ENCODE measurements at places on chromosomes 3 and 15.
A peak's percentile ranks its signal among the peaks of the same experiment; 100 is the strongest.

GRCh38 chr15:89783111-89783860 is 7.2 kb downstream of the MESP2 start:
- no peak for DNase-seq

DNA sequence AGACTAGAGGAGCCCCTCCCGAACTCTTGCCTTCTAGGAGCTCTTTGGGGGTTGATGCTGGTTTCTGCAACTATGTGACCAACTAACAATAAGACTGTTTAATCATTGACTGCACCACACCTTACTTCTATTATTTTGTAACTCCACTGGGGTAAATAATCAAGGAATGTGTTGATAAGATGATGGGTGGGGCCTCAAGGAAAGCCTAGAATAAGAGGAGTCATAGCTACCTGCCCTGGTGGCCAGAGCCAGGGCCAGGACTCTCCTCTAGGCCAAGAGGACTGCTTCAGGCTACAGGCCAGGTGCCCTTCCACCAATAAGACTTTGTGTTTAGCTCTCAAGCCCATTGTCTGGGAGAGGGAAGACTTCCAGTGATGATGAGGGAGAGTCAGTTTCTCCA is 41.2 kb upstream of the PIAS1 start:
- DNase-seq = no peak

- DNase-seq = no peak
Observed at GRCh38 chr3:57142411-57142723, 22.8 kb downstream of the IL17RD start.

- DNase-seq = no peak
Observed at GRCh38 chr15:29124581-29125381, 144.8 kb downstream of the NSMCE3 start.

DNA sequence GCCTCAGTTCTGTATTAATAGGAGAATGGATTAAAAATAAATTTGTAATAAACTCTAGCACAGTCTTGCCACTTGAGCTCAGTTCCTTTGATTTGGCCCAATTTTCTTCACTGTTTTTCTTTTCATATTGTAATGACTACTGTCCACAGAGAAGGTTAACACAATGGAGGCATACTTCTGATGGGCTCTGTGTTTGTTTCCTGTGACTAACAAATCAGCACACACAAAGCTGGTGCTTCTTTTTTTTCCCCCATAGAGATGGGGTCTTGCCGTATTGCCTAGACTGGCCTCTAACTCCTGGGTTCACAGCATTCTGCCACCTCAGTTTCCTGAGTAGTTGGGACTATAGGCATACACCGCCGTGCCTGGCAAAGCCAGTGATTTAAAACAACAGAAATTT is 182.2 kb downstream of the GHSR start:
- DNase-seq = no peak

GRCh38 chr3:48601622-48601994 is 6.5 kb upstream of the COL7A1 start:
- no peak for DNase-seq

- no peak for DNase-seq
Observed at GRCh38 chr15:83118968-83119367, 11.5 kb downstream of the TM6SF1 start.

DNA sequence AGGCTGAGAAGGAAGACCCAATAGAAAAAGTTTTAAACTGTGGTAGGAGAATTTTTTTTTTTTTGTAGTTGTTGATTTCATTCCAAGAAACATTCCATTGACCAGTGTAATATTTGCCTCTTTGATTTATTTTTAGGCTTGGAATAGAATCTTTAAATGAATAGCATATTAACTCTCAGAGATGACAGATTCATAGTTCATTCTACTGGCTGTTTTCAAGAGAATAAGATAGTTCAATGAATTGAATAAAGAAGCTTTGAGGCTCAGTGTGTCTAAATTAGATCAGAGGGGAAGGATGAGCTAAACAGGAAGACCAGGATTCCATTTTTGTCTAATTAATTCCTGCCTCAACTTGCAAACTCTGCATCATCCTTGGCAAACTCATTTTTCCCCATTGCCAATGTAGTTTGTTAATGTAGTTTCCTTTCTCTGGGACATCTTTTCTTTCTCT is 98.4 kb downstream of the NAALADL2 start:
- no peak for DNase-seq

DNA sequence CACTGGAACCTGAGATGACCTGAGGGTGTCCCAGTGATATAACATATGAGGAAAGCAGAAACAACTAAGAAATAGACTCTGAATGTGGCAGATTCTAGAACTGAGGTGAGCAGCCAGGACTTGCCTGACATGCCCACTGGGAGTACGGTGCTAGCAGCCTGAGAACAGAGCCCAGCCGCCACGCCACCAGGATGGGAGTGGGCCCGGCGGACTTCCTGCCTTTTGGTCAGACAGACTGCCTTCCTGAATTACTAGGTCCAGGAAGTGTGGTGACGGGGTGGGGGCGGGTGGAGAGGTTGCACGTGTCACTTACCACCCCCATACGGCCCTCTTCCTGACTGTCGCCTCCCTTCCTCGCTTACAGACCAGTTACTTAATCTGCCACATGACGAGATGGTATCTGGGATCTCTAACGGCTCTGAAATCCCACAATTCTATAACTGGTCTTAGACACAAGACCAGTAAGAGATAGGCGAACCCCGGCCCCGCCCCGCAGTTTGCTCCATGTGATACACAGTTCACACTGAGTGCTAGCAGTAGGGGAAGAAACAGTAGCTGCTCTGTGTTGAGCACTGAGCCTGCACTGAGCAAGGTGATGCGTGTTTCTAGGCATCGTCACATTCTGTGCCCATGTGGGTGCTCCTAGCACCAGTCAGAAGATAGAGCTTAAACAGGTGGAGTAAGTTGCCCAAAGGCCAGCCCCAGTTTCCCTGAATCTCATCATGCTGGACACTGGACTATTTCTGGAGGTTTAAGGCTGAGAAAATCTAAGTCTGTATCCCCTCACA is 95.7 kb downstream of the CPN2 start:
- DNase-seq = no peak

DNA sequence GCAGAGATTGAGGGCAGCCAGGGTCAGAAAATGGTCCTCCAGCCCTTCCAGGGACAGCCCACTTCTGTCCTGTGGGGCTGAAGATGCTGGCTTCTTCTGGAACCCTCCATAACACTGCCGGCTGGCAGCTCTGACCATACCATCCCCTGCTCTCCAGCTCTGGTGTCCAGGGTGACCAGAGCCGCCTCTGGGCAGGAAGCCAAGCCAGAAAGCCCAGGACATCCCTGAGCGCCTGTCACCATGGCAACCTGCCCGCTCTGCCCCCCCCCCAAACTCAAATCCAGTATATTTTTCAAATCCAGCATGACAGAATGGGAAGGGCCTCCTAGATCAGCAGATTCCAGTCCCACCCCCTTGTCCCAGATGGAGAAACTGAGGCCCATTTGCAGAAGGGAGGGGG is 420 bp upstream of the TMIE start:
- no peak for DNase-seq

DNA sequence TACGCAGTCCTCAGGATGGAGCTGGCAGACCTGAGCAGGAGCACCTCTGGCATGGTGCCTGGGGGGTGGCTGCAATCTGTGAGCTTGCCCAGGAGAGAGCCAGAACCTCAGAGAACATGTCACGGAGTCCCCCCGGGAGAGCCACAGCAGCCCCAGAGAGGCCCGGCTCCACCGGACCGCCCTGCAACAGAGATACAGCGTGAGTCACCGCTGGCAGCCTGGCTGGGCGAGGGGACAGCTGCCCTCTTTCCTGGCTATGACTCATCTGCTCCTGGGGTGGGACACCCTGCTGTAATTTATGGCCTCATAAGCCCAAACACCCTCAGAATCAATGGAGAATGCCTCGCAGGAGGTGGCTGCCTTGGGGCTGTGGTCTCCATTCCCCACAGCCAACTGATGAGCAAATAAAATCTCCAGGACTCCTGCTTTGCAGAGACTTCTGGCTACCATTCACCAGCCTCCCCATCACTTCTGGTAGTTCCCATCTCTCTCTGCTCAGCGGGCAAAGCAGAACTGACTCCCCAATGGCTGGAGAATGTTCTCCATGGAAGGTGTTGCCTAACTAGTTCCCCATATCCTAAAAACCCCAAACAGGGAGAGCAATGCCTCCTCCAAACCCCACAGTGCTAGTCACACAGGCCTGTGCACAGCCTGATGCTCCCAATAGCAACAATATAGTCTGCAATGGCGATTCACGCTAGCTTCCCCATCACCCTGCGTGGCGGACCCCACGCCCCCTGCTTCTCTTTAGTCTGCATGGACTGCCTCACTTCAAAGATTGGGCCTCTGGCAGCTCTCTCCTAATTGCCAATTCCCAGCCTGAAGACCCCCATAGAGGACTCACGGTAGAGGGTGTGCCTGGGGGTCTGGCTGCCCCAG is 21.6 kb downstream of the ACSBG1 start:
- DNase-seq = no peak

DNA sequence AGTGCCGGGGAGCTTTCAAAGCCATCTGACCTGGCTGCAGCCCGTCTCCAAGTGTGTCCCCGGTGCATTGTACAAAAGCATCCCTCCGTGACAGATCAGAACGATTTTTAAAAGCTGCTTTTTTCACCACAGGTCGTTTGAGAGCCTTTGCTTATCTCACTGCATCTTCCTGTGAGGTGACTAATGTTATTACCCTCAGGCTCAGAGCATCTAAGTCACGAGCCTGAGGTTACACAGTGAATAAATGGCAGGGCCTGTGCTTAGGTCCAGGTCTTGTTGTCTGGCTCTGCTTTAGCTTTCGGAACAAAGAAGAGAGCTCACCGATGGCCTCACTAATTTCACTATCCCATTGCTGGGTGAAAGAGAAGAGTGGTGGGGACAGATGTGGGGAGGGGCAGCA is 83.3 kb downstream of the SEC22A start:
- DNase-seq = no peak

- DNase-seq = peak; percentile 95
Observed at GRCh38 chr15:88904624-88905327, 8.4 kb downstream of the MFGE8 start.

GRCh38 chr3:67294341-67294740 is 296.2 kb downstream of the KBTBD8 start:
- no peak for DNase-seq

DNA sequence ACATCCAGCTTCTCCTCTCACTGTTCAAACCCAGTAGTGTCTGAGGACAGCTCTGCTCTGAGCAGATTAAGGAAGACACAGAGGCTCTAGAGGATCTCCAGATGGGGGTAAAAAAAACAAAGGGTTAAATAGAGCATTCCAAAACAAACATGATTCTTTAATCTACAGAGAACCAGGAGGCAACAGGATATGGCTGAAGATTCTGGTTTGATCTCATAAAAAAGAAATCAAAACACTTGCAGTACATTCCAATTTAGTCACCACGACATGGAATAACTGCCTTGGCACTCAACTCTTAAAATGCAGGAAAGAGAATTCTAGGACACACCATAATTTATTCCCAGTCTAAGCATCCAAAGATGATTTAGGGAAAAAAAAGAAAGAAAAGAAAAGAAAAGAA is 32.0 kb downstream of the TM4SF4 start:
- no peak for DNase-seq

DNA sequence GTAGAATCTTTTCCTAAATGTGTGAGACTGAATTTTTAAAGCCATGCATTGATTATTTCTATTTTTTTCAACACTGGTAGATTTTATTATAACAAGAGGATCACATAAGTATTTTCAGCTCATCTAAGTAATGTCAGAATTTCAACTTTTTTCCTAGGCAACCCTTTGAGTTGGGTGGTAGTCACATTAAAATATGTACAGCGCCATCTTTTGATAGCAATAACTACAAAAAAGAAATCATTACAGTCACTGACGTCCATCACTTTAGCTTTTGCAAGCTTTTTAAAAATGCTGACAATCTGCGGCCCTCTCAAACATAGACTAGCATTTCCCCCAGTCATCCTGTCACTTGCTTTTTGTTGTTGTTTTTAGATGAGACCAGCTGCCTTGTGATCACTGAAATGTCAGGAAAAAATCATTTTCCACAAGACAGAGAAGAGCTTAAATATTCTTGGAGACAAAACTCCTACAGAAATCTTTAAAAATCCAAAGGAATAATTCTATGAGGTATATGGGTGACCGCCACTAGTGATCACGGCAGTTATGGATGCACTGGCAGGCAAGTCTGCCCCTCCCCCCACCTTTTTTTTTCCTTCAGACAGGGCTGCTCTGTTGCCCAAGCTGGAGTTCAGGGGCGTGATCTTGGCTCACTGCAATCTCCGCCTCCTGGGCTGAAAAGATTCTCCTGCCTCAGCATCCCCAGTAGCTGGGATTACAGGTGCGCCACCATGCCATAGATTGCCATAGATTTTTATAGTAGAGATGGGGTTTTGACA is 384.0 kb upstream of the KCNMB2 start:
- no peak for DNase-seq

GRCh38 chr3:183560607-183561006 is 5.1 kb upstream of the KLHL6 start:
- no peak for DNase-seq

Data from T-helper 17 cell (primary cell).